ENCODE measurements at places on chromosomes 2 and 18. TPM values are rescaled to one million over a fixed set of nuclear protein-coding genes. Genes with fewer than 3 reads are reported as not detected.

The CKAP2L gene
- total RNA-seq, result 33.7 TPM

The ANKRD30BL gene
- total RNA-seq, result not detected

The DCC gene
- 0.35 TPM for total RNA-seq

The SCYGR4 gene
- not detected for total RNA-seq

The SERPINB10 gene
- total RNA-seq, result not detected
